Stimulated activated CD4-positive, alpha-beta T cell treated with anti-CD3 and anti-CD28 coated beads, Interleukin-4, amount 100 ng/mL, for 1 hour (primary cell): ENCODE measurements at places on chromosomes 6 and 20.

DNA sequence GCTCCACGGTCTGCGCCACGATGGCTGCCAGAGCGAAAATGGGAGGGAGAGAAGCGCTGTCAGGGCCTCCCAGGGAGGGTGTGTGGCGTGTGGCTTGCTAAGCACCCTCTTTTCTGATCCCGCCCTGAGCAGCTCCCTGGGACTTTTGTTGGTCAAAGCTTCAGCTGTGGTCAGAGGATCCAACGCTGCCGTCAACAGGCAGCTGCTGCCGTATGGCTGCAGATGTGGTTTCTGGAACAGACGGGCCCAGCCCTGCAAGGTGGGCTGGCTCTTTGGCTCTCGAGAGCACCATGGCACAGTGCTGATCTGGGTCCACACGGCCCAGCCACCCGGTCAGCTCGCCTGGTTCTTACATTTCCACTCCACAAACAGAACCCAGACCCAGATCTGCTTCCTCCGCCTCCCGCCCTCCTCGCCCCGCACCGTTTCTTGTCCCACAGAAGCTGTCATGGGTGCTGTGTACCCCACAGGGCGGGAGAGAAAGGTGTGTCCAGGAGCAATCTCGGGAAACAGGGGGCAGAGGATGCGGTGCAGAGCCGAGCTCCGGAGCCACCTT, 86.0 kb upstream of the BHLHE23 start:
- no peak for DNase-seq

DNA sequence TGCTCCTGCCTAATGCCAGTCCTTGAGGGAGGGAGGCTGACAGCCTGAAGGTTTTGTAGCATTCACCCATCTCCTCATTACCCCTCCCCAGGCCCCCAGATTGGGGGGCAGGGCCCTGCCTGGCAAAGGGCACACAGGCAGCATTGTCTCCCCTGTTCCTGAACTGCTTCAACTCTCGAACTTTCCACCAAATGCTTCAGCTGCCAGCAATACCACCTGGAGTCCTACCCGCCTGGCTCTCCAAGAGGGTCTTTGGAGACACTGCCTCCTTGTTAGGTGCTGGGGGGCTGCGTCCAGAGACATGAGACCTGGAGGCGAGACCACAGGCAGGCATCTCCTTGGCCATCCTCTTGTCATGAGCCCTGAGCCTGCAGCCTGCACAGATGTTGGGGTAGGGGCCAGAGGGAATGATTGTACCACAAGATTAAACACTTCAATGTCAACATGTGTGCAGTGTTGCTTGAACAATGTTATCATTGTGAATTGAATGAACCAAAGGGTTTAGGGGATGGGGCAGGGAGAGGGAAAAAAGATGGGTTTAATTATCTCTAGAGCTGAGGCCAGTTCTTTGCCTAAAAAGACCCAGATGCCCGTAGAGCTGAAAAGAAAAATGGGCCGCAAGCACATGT, 25.0 kb downstream of the BMP7 start:
- no peak for DNase-seq

DNA sequence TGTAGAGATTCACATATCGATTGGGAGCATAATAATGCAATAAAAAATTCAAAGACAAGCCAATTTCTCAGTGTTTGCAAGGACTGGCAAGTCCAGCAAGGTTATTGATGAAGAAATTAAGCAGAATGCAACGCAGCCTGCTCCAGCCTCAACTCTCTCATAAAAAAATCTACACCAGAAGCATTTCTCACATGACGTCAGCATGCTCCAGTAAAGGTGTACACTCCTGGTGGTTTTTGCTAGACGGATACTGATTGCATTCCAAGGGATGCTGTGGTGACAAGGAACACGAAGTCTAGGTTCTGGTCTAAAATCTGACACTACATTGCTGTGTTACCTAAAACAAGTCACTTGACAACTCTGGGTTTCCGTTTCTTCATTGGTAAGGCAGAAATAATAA, 167.4 kb upstream of the PRND start:
- DNase-seq: no peak

- DNase-seq: no peak
These were observed 81.7 kb upstream of the TENT5A start for GRCh38 chr6:81834141-81834681.

- peak; percentile 26 for DNase-seq
These were observed 42.3 kb downstream of the CHMP4B start for GRCh38 chr20:33853507-33853813.

DNA sequence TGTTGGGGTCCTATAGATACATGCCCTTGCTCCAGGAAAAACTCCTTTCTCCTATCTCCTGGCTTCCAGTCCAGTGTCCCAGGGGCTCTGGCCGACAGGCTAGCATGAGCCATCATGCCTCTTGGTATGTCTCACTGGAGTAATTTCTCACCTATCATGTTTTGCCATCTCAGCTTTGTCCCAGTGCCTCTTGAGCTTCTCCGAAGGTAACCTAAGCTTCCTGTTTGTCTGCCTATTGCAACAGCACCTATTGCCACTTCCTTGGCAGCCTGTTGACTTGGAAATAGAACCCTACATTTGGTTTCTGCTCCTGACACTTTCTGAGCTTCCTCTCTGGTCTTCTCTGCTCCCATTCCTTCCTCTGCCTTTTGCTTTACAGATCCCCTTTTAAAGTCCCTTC, 197.7 kb downstream of the KCNQ5 start:
- DNase-seq: no peak

DNA sequence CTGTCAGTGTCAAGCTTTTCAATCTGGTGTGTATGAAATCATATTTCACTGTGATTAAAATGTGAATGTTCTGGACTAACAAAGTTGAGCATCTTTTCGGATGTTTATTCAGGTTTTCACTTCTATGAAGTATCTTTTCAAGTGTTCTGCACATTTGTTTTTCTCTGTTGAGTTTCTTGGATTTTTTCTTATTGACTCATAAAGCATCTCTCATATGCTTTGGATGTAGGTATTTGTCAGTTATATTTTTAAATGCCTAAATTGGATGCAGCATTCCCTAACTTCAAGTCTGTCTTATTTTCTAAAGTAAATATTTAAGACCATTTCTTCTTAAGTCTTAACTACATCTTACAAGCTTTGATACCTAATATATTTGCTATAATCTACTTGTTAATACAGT, 398.0 kb downstream of the PLCB1 start:
- no peak for DNase-seq

DNA sequence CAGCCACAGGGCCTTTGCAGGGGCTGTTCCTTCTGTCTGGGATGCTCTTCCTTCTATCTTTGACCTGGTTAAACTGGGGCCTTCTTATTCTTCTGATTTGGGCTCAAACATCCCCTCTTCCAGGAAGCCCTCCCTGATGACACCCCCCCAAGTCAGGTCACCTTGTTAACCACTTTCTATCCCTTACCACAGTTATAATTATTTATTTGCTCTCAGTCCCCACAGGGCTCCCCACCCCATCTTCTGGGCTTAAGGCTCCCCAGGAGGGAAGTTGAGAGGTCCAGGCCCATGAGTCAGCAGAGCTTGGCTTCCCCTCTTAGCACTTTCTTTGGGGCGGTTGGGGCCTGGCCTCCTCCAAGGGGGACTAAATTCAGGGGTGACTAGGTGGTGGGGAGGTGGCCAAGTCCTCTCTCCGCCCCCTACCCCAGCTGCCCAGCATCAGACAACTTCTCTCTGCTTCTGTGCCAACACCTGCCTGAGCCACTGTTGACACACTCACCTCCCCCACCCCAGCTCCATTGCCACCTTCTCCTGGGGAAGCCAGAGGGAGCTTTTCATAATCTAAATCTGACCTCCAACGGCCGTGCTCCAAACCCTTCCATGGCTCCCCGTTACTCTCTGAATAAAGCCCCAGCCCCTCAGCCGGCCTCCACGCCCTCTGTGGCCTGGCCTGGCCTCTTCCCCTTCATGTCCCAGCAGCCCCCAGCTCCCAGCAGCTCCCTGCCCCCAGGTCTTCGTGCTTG, 70.0 kb downstream of the CEBPB start:
- no peak for DNase-seq

- DNase-seq: no peak
These were observed 199.2 kb upstream of the SUPT3H start for GRCh38 chr6:45576648-45577624.

GRCh38 chr6:35718375-35718736, 18.5 kb upstream of the ARMC12 start:
- no peak for DNase-seq

- DNase-seq: no peak
These were observed 64.5 kb downstream of the ELOVL2 start for GRCh38 chr6:10979603-10980002.

DNA sequence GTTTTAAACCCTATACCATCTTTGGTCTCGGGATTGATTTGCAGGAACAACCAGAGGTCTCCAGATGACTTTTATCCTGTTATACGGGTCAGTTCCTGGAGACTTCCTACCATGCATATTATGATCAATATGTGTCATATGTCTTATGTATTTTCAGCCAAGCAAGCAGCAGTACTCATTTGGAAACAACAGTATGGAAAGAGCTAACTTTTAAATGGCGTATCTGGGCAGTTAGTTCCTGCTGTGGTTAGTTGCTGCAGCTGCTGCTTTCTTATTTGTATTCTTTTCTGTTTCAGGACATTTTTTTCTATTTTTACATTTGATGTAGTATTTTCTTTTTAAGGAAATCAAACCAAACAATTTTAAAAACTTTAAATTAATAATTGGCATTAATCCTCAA, 207.5 kb downstream of the MANEA start:
- no peak for DNase-seq

GRCh38 chr6:14660806-14661579, 543.4 kb downstream of the CD83 start:
- peak; percentile 25 for DNase-seq

DNA sequence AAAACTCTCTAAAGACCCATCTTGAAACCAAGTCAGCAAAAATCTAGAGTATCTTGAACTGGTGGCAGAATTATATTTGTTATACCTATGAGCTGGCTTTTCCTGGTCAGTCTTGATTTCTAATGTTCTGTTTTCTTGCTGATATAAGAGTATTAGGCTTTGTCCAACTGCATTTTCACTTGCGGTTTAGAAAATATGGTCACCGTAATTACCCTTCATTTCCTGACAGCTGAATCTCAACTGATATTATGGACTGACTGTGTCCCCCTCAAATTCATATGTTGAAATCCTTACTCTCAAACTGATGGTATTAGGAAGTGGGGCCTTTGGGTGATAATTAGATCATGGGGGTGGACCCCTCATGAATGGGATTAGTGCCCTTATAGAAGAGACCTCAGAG, 72.1 kb downstream of the TXLNB start:
- DNase-seq: no peak

DNA sequence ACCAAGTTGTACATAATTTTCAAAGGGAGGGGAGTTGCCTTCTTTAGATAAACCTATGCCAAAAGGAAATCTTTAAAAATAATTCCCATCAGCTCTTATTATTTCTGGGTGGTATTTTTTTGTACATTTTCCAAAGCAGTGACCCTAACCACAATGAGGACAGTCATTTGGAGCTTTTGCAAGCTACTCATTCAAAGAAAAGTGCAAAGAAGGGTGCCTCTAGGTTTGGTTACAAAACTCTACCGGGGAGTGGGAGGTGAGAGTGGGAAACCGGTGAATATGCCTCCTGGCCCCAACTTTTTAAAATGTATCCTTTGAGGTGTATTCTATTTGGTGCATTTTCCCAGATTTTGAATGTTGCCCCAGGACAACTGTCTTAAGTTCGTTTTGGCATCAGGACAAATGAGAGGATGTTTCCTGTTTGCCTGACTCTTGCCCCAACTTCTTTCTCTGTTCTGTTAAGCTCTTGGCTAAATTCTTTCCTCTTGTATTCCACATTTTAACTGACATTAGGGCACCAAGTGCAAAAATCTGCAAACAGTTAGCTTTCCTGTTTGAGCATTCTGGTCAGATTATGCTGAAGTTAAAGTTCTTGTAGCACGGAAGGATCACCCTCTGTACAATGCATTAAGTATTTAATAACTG, 78.9 kb downstream of the SLX4IP start:
- no peak for DNase-seq

- no peak for DNase-seq
These were observed 16.7 kb downstream of the CALHM5 start for GRCh38 chr6:116528133-116528532.

DNA sequence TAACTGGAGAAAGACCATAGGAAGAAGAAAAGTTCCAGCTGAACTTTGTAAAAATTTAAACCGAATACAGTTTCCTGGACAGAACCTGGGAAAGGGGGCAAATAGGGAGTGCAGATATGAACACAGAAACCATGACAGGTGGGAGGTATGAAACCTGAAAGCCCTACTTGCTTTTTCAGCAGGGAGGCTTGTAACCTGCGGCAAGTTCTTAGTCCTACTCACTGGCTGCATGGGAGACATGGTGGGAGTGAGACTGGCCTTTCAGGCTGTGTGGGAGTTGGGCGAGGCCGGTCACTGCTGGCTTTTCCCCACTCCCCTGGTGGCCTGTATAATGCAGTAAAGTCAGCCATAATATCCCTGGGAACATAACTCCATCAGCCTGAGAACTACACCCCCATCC, 54.2 kb downstream of the ROS1 start:
- no peak for DNase-seq
